Esophagus mucosa (tissue), 1 donor: ENCODE measurements at places on chromosomes 13 and 19. TPM values are rescaled to one million over a fixed set of nuclear protein-coding genes. Genes with fewer than 3 reads are reported as not detected.
A peak's percentile ranks its signal among the peaks of the same experiment; 100 is the strongest.

DNA sequence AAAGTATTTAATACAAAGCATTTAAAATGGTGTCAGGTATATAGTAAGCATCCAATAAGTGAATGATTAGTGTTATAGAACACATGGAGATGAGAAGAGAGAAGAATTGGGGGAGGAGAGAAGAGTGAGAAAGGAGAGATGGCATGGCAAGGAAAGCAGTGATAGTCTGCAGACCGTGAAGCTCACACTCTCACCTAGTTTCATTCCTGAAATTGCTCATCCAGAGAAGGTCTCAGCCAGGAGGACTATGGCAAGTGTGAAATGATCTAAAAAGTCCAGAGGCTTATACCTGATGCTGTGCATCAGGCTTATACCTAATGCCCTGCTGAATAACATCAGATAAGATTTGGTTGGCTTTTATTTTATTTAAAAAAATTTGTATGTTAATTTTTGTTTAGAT is 351.6 kb upstream of the KLF12 start:
- no peak for ATAC-seq

GRCh38 chr13:40063703-40064102 is 408.2 kb downstream of the COG6 start:
- no peak for ATAC-seq

GRCh38 chr13:46659413-46660065 is 106.6 kb downstream of the LRCH1 start:
- ATAC-seq: no peak

DNA sequence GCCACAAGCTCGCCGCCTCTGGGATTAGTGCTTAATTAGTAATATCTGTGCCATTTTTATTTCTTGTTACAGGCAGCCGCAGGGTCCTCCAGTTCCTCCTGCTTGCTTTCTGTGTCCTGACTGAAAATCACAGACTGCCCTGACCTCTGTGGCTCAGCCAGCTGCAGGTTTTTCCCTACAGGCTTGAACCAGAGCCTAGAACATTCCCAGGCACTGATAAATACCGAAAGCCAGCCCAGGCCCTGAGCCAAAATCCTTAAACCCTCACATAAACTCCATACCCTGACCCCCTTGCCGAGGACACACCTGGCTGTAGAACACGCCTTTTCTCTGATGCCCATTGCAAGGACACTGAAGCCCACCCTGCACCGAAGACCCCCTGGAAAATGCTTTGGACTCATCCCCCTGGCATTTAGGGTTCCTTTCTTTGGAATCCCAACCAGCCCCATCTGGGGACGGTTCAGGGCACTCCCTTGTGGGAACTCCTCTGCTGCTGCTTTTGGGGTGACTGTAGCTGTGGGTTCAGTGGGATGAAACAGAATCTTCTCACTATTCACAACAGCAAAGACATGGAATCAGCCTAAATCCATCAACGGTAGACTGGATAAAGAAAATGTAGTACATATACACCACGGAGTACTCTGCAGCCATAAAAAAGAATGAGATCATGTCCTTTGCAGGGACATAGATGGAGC is 15.5 kb downstream of the DPP9 start:
- no peak for ATAC-seq

- ATAC-seq: no peak
These were observed 89.6 kb upstream of the SLC15A1 start for GRCh38 chr13:98842070-98842469.

DNA sequence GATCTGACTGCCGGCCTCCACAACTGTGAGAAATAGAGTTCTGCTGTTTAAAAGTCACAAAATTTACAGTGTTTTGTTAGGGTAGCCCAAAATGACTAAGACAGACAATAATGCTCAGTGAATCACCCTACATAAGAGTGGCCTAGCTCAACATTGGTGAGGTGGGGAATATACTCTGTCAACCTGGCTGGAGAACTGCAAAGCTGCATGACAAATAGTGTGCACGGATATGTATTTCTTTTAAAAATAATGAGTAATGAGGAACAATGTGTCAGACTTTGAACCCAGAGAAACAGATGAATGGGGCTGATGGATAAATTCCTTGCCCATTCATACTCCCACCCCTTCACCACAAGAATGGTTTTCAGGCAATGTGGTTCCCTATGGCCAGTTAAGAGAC is 372.4 kb downstream of the SUCLA2 start:
- no peak for ATAC-seq

GRCh38 chr13:81639984-81640582 is 1299.2 kb upstream of the SPRY2 start:
- no peak for ATAC-seq

DNA sequence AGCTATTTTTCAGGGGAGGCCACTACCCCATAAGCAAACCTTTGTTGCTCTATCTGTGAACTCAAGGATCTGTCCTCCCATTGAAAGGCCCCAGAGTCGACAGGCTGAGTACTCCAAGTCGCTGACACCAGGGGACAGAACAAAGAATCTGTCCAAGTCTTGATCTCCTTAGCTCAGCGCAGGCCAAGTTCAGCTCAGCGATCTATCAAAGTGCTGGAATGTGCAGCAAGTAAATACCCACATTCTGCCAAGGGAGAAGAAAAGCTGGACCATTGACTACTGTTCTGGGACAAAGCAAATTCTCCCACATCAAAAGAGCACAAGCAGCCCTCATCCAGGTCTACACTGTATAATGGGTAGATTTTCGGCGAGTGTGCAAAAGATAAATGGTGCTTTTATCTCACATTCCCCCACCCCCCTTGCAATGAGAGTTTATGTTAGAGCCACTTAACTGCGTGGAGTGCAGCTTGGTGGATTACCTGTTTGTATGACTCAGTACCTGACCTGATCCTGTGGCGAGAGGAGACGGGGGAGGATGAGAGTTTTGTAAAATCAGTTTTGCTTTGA is 391.7 kb upstream of the SGCG start:
- ATAC-seq: peak; percentile 18

DNA sequence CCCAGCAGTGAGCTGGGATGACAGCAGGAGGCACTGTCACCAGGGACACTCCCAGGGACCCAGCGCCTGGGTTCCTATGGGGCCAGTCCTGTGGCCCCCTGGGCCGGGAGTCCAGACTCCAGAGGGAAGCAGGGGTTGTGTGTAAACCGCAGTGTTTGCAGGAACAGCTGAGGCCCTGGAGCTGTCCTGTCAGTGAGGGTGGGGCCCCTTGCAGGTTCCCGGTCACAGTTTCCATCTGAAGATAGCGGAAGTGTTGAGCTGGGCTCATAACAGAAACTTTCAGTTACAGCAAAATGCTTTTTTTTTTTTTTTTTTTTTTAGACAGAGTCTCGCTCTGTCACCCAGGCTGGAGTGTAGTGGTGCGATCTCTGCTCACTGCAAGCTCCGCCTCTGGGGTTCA is 17.7 kb upstream of the CSNK1G2 start:
- ATAC-seq: peak; percentile 5

- no peak for ATAC-seq
These were observed 1.5 kb downstream of the TCF3 start for GRCh38 chr19:1650650-1651567.

GRCh38 chr13:48320891-48321510 is 17.4 kb downstream of the RB1 start:
- ATAC-seq: no peak

GRCh38 chr13:109904218-109904617 is 117.8 kb upstream of the IRS2 start:
- no peak for ATAC-seq

DNA sequence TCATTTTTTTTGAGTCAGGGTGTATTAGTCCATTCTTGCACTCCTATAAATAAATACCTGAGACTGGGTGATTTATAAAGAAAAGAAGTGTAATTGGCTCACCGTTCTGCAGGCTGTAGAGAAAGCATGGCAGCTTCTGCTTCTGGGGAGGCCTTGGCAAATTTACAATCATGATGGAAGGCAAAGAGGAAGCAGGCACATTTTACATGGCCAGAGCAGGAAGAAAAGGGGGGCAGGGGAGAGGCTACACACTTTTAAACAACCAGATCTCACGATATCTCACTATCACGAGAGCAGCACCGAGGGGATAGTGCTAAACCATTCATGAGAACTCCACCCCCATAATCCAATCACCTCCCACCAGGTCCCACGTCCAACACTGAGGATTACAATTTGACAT is 44.5 kb upstream of the MIR17HG start:
- no peak for ATAC-seq

The KLK14 gene
- total RNA-seq: 0.68 TPM

The FFAR2 gene
- total RNA-seq: 1.8 TPM

The ZNF320 gene
- total RNA-seq: 3.8 TPM
